ENCODE measurements at places on chromosomes 3 and 15. TPM values are rescaled to one million over a fixed set of nuclear protein-coding genes. Genes with fewer than 3 reads are reported as not detected.

JAGN1 gene
- polyA plus RNA-seq: 36.2 TPM

PAQR9 gene
- 0.04 TPM for polyA plus RNA-seq

MAP1A gene
- polyA plus RNA-seq: 26.0 TPM

LMAN1L gene
- polyA plus RNA-seq: not detected

CFAP161 gene
- 0.15 TPM for polyA plus RNA-seq

LYZL4 gene
- polyA plus RNA-seq: not detected

LDHAL6B gene
- not detected for polyA plus RNA-seq

SLC22A14 gene
- polyA plus RNA-seq: 0.55 TPM

TTLL13 gene
- 0.04 TPM for polyA plus RNA-seq

CD86 gene
- polyA plus RNA-seq: 8.7 TPM

C3orf85 gene
- polyA plus RNA-seq: not detected

ACSBG1 gene
- 0.30 TPM for polyA plus RNA-seq

CNTN6 gene
- polyA plus RNA-seq: 0.43 TPM

GP5 gene
- 0.46 TPM for polyA plus RNA-seq

SMAD6 gene
- polyA plus RNA-seq: 10.9 TPM

OR5K2 gene
- polyA plus RNA-seq: not detected
